ENCODE measurements at places on chromosomes 16 and 17.

- no peaks in the 10 kb centered on the region for H3K27me3 ChIP-seq
- no peak overlapping the region for H3K4me3 ChIP-seq
- H3K4me1 ChIP-seq = no peaks in the 10 kb centered on the region
- H3K27ac ChIP-seq = no peak overlapping the region
Measured at GRCh38 chr16:64449506-64449905, 672.4 kb downstream of the CDH11 start.

DNA sequence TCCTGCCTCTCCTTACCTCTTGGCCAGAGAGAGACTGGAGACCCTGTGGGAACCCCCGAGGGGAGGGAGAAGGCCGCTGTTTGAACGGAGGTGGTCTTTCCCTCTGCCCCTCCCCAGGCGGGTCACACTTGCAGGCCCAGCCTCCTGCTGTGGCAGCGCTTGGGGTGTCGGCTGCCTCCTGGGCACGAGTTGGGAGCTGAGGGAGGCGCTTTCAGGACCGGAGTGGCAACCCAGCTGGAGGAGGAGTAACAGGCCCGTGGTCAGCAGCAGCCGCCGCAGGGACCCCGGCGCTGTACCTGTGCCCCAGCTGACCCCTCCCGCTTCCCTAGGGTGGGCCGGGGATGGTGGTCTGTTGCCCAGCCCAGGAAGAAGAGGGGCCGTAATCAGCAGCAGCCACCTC is 278.3 kb downstream of the SEC14L1 start:
- no peak overlapping the region for H3K4me3 ChIP-seq
- no peaks in the 10 kb centered on the region for H3K27me3 ChIP-seq
- no peaks in the 10 kb centered on the region for H3K36me3 ChIP-seq
- peaks cover 33% of the 10 kb centered on the region for H3K4me1 ChIP-seq

- no peak overlapping the region for H3K4me3 ChIP-seq
- H3K27me3 ChIP-seq = no peaks in the 10 kb centered on the region
- no peak overlapping the region for H3K27ac ChIP-seq
- DNase-seq = no peak
Measured at GRCh38 chr17:49523706-49524472, 28.8 kb downstream of the NGFR start.

- no peaks in the 10 kb centered on the region for H3K36me3 ChIP-seq
- no peaks in the 10 kb centered on the region for H3K27me3 ChIP-seq
- H3K27ac ChIP-seq = no peak overlapping the region
- peak; percentile 17 for DNase-seq
- no peak overlapping the region for H3K4me3 ChIP-seq
Measured at GRCh38 chr16:75114179-75114945, 2.2 kb downstream of the LDHD start.

- peak; percentile 31 for DNase-seq
- no peaks in the 10 kb centered on the region for H3K36me3 ChIP-seq
- H3K27ac ChIP-seq = peak overlapping the region; percentile 36
- no peaks in the 10 kb centered on the region for H3K4me1 ChIP-seq
- H3K4me3 ChIP-seq = peak overlapping the region; percentile 58
Measured at GRCh38 chr17:70168044-70168976, 1.0 kb upstream of the KCNJ2 start.

- DNase-seq = no peak
- H3K4me3 ChIP-seq = no peak overlapping the region
- no peak overlapping the region for H3K27ac ChIP-seq
- no peaks in the 10 kb centered on the region for H3K36me3 ChIP-seq
- no peaks in the 10 kb centered on the region for H3K4me1 ChIP-seq
Measured at GRCh38 chr17:78817123-78817522, 23.5 kb downstream of the USP36 start.

DNA sequence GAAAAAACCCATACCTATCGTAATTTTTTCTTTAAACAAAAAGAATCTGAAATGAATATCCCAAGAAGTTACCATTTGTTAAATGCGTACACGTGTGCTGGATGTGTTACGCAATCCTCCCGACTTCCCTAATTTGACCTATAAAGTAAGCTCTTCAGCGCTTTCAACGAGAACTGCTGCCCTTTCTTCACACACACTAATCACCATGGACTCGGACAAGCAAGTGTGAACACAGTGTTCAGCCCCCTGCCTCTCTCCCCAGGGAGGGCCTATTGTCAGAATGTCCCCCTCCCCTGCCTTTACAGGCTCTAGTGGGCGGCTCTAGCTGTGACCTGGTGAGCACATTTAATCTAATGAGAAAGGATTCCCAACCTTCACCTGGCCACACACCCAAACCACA is 216.1 kb downstream of the CEP112 start:
- no peaks in the 10 kb centered on the region for H3K36me3 ChIP-seq
- H3K27me3 ChIP-seq = no peaks in the 10 kb centered on the region
- no peaks in the 10 kb centered on the region for H3K4me1 ChIP-seq

DNA sequence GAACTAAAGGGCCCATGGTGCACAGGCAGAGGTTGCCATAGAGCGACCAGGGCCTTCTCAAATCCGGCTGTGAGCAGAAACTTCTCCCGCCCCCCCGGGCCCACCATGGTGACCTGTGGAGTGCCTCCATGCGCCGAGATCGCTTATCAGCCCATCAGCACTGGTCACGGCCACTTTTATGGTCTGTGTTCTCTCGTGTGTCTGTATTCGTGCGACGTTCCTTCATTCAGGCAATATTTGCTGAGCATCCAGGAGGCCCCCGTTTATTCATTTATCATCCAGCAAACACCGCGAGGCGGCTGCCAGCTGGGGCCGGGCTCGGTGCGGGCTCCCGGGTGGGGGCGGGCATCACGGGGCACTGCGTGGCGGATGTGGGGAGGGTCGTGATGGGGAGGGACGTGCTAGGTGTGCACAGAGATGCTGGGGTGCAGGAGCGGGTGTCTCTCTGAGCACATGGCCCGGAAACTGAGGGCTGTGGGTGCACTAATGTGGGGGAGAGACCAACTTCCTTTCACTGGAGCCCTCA is 88.0 kb upstream of the CBX4 start:
- H3K36me3 ChIP-seq = no peaks in the 10 kb centered on the region
- no peak overlapping the region for H3K27ac ChIP-seq
- H3K4me1 ChIP-seq = peaks cover 7% of the 10 kb centered on the region
- peaks cover 38% of the 10 kb centered on the region for H3K27me3 ChIP-seq
- no peak for DNase-seq
- no peak overlapping the region for H3K4me3 ChIP-seq

DNA sequence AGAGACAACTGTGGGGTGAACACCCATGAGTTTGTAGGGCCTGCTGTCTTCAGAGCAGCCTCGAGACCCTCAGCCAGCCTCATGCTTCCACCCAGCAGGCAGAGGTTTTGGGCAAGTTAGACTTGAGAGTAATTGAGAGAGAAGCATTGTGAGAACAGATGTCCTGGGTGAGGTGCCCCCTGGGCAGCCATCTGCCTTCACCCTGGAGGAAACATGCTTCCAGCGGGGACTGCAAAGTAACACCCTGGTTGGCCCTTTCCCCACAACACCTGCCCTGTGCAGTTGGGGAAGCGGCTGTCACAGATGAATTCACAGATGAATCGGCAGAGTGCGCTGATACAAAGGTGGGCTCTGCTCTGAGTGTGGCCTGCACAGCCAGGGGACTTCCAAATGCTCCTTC is 23.4 kb downstream of the ATPAF2 start:
- DNase-seq = no peak
- H3K36me3 ChIP-seq = no peaks in the 10 kb centered on the region
- no peak overlapping the region for H3K4me3 ChIP-seq

DNA sequence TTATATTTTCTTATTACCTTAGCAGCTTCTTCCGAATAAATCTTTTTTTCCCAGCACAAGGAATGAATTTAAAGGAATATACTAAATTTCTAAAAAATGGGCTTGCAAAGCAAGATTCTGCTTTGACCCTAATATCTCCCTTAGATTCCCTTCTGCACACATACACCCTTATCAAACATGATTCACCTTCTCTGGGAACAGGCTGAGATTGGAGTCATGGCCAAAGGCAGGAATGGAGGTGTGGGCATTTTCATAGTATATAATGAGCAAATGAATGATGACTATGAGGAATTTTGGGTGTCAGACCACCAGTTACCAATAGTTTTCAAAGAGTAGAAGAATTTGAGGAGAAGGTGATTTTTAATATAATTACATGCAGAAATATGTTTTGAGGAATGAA is 231.3 kb upstream of the CDH11 start:
- H3K36me3 ChIP-seq = no peaks in the 10 kb centered on the region
- H3K4me3 ChIP-seq = no peak overlapping the region
- H3K27me3 ChIP-seq = no peaks in the 10 kb centered on the region
- H3K4me1 ChIP-seq = no peaks in the 10 kb centered on the region

DNA sequence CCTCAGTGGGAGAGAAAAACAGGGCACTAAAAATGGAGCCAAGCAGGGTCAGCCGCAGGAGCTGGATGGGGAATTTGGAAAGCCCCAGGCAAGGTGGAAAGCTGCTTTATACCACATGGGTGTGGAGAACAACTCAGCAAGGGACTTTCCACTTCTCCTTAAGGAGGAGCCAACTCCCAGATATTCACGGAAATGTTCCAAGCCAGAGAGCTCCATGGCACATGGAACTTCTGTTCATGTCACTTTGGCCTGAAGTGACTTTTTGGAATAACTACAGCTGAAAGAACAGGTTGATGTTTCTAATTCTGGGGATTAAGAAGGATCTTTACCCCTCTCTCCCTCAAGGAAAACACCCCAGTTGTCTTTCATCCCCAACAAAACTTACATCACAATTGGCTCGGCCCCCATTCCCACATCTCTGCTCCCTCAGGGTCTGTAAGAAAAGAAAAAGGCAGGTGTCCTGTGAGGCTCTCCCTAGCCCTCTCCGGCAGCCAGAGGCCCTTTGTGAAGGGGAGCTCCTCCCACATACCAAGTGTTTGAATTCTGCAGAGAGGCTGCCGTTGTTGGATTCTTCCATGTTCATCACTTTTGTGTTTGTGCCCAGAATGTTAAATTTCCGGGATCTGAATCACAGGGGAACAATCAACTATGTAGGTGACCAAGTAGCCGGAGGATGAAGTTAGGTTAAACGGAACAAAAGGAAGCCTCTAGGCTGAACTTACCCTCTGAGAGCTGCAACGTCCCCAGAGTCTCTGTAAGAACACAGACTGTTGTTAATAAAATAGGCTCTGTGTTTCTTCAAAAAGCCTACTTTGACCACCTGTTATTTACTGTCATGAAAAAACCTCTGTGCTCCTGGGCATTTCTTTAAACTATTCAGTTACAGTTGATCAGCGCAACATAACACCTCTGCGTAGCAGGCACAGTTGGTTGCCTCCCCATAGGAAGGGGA is 41.0 kb downstream of the STAT5A start:
- no peaks in the 10 kb centered on the region for H3K27me3 ChIP-seq
- H3K27ac ChIP-seq = peak overlapping the region; percentile 44
- H3K36me3 ChIP-seq = no peaks in the 10 kb centered on the region
- no peak for DNase-seq
- H3K4me3 ChIP-seq = no peak overlapping the region
- no peaks in the 10 kb centered on the region for H3K4me1 ChIP-seq

DNA sequence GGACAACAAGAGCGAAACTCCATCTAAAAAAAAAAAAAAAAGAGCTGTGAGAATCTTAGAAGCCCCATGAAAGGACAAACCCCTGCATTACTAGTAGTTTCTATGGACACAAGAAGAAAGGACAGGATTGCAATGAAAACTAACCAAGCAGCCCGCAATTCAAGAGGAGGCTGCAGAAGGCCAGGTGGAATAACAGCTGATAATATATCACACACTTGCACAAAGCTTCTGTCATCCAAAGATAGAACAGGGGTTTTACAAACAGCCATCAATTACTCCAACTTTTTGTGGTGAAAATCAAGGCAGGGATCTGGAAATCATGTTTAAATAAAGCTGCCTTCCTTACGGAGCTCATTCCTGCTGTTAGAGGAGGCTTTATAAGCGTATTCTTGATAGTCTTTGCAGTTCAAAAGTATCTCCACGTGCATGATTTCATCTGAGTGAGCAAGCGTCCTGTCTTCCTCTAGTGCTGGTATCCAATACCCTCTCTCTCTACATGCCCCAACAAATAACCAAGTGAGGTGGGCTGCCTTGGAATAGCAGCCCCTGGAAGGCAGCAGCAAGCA is 23.1 kb upstream of the TMEM94 start:
- DNase-seq = no peak
- H3K36me3 ChIP-seq = no peaks in the 10 kb centered on the region
- no peaks in the 10 kb centered on the region for H3K4me1 ChIP-seq
- no peak overlapping the region for H3K4me3 ChIP-seq

GRCh38 chr16:57166451-57166850 is 19.4 kb downstream of the PSME3IP1 start:
- H3K4me3 ChIP-seq = no peak overlapping the region
- H3K4me1 ChIP-seq = no peaks in the 10 kb centered on the region
- H3K27ac ChIP-seq = no peak overlapping the region
- no peaks in the 10 kb centered on the region for H3K27me3 ChIP-seq
- DNase-seq = no peak

DNA sequence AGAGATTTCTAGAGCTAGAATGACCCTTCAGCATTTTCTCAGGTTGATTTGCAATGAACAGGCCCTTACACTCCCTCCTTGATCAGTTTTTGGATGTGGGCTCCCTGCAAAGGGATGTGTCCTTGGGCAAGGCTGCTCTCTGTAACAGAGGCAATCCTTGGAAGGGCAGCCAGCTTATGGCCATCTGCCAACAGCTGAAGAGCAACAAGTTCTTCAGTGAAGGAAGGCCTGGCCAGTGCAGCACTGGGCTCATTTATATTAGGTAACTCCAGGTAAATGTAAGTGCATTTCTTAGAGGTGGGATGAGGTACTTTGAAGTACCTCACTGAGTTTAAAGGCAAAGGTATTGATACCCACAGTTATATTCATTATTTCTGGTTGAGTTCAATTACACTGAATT is 114.3 kb upstream of the KCNJ16 start:
- H3K4me1 ChIP-seq = no peaks in the 10 kb centered on the region
- no peaks in the 10 kb centered on the region for H3K36me3 ChIP-seq
- H3K4me3 ChIP-seq = no peak overlapping the region
- no peak overlapping the region for H3K27ac ChIP-seq
- no peaks in the 10 kb centered on the region for H3K27me3 ChIP-seq

GRCh38 chr16:14378689-14379467 is 251.2 kb downstream of the PARN start:
- H3K4me1 ChIP-seq = no peaks in the 10 kb centered on the region
- no peaks in the 10 kb centered on the region for H3K27me3 ChIP-seq

DNA sequence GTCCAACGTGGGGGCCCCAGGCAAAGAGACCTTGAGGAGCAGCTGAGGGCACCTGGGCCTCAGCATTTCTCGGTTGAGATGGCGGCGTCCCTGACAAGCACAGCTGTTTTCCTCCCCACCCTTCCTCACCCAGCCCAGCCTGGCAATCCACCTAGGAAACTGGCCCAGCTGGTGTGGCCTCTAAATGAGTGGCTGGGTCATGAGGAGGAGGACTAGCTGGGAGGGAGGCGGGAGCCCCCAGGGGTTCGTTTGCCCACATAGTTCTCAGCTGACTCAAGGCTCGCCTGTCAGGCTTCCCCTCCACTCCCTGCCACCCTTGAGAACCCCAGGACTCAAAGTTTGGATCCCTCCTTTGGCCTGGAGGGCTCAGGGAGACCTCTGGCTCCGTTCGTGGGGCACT is 5.9 kb downstream of the RNF222 start:
- H3K27ac ChIP-seq = no peak overlapping the region
- H3K4me3 ChIP-seq = no peak overlapping the region
- no peaks in the 10 kb centered on the region for H3K4me1 ChIP-seq
- no peaks in the 10 kb centered on the region for H3K27me3 ChIP-seq
- DNase-seq = no peak
- no peaks in the 10 kb centered on the region for H3K36me3 ChIP-seq
